NCI-H1694 (cell line): ENCODE measurements at places on chromosomes 3 and 15.

- no peak for DNase-seq
Measured at GRCh38 chr3:146403792-146404191, 65.6 kb downstream of the PLSCR2 start.

DNA sequence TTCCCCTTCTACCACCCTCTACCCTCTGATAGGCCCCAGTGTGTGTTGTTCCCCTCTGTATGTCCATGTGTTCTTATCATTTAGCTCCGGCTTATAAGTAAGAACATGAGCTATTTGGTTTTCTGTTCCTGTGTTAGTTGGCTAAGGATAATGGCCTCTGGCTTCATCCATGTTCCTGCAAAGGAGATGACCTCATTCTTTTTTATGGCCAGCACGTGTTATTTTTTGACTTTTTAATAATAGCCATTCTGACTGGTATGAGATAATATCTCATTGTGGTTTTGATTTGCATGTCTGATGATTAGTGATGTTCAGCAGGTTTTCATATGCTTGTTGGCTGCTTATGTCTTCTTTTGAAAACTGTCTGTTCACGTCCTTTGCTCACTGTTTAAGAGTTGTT, 63.1 kb upstream of the NPHP3 start:
- no peak for DNase-seq

DNA sequence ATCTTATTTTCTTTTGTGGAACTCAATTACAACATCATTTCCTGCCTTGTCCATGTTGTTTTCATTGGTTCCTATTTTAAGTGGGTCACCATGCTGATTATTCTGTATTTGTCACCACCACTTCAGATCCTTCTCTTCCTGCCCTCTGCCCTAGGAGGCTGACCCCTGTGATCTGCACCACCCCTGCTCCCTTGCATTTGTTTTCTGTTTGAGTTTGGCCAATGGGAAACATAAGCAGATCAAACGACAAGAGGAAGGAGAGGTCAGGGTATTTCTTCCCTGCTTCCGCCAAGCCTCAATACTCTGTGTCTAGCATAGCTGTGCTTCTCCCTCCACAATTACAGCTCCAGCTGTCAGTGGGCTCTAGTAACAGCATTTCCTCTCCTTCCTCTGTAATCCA, 71.6 kb downstream of the IMPG2 start:
- no peak for DNase-seq

GRCh38 chr3:23611737-23612295, 193.9 kb upstream of the UBE2E1 start:
- no peak for DNase-seq

DNA sequence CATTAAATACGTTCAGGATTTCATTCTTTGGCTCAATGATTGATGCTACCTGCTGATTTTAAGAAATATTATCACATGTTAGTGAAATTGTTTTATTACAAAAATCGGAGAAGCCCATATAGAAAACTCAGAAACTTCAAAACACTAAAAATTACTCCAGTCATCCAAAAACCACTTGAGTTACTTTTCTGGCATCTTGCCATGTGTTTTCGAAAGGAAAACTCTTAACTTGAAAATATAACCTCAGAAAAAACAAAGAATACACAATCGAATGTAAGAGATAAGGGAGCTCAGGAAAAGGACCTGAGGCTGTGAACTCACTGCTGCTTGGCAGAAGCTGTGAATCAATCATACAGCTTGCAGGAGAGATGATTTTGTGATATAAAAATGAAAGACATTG, 151.3 kb upstream of the SLITRK3 start:
- DNase-seq = no peak

DNA sequence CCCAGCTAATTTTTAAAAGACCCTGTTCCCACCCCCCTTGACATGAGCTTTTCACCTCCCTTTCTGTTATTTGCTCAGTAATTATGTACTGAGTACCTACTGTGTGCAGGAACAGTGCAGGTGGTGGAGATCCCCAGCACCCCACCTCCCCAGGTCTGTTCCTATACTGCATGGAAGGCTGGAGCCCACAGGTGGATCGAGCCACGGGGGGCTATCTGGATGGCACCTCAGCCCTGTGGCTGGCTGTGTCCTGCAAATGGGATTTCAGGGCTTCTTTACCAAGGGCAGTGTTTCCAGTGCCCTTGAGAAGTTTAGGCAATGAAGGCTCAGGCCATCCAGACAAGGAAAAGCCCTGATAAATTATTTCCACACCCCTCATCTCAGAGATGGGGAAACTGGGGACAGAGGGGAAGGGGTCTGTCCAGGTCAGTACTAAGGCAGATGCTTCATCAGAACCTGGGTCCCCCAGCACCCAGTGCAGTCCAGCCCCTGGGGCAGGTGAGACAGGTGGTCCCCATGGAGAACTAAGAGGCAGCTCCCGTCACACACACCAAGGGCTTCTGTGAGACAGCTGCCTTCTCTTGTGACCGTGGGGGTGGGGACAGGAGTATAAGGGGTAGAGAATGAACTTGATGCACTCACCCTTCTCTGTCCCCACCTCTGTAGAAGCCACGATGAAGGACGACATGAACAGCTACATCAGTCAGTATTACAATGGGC, 109.6 kb downstream of the ETFA start:
- DNase-seq = no peak

- DNase-seq = no peak
Measured at GRCh38 chr3:111751961-111752360, 107.1 kb upstream of the PHLDB2 start.

DNA sequence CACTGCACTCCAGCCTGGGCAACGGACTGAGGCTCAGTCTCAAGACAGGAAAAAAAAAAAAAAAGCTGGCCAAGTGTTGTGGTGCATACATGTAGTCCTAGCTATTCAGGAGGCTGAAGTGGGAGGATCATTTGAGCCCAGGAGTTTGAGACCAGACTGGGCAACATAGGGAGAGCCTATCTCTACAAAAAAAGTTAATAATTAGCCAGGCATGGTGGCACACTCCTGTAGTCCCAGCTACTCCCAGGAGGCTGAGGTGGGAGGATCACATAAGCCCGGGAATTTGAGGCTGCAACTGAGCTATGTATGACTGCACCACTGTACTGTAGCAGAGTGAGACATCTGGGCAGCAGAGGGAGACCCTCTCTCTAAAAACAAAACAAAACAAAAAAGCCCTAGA, 58.9 kb downstream of the RBPMS2 start:
- DNase-seq = no peak

DNA sequence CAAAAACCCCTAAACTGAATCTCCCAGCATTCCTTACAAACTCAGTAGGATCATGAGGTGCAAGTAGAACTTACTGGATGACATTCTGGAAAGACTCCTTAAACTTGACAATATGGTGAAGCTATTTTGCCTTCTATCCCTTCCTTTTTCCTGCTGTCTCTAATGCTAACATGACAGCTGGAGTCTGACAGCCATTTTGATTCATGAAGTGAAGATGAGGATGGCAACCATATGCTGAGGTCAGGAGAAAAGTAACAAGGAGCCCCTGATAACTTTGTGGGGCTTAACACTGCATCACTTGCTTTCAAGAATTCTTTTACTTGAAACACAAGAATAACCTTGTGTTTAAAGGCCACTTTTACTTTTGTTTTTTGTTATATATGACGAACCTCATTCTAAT, 15.0 kb upstream of the NEK10 start:
- DNase-seq = no peak

DNA sequence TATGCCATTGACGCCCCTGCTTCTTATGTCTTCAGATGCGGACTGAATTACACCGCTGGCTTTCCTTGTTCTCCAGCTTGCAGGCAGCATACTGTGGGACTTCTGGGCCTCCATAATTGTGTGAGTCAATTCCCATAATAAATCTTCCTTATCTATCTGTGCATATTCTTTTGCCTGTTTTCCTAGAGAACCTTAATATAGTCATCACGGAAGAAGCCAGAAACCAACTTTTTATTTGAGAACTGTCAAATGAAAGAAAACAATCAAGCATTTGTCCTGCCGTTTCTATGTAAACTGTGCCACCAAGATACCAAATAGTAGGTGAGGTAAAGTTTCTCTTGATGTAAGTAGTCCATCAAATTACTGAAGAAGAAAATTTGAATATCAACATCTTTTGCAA, 51.8 kb upstream of the B3GALNT1 start:
- no peak for DNase-seq

GRCh38 chr15:66098022-66098363, 155.6 kb downstream of the MEGF11 start:
- peak; percentile 45 for DNase-seq

GRCh38 chr15:60635507-60636352, 156.8 kb upstream of the ICE2 start:
- no peak for DNase-seq

- no peak for DNase-seq
Measured at GRCh38 chr15:89097313-89097712, 9.1 kb downstream of the ABHD2 start.

- no peak for DNase-seq
Measured at GRCh38 chr3:18241837-18242236, 183.3 kb downstream of the SATB1 start.

GRCh38 chr3:179463319-179463718, 12.0 kb upstream of the GNB4 start:
- DNase-seq = no peak

- no peak for DNase-seq
Measured at GRCh38 chr3:138477801-138478200, 43.4 kb downstream of the ESYT3 start.

- DNase-seq = no peak
Measured at GRCh38 chr3:184335291-184335660, 2.1 kb upstream of the FAM131A start.

DNA sequence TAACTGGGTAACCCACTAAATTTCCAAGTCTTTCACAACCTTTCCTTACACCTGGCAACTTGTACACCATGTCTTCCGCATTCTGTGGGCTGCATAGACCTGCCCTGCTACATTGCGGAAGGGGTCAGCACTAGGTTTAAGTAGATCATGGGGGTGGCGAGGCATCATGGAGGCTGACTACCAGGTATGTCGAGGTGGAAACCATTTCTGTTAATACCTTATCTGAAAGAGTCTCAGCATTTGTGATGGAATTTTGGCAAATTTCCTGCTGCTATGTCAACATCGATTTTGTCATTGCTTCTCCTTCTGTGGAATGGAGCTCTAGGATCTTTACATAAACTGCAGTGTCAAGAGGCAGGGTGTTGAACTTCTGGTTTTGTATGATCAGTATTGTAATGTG, 187.2 kb downstream of the GHSR start:
- no peak for DNase-seq

- DNase-seq = no peak
Measured at GRCh38 chr3:72379500-72380187, 468.6 kb downstream of the SHQ1 start.

DNA sequence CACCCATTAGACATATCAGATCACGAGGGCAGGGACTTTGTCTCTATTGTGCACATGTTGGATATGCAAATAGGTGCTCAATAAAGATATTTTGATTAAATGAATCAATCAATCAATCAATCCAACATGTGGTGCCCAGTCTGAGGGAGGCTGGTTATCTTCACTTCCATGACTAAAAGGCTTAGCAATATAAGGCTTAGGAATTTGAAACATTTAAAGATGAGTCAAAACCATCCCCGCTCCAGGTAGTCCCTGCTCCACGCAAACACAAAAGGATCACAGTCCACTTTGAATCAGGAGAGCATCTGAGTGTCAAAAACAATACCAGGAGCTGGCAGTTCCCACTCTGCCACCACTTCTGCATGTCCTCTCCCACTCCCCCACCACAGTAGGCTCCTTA, 25.8 kb upstream of the PRICKLE2 start:
- DNase-seq = no peak

GRCh38 chr3:30510596-30510995, 95.8 kb upstream of the TGFBR2 start:
- no peak for DNase-seq

DNA sequence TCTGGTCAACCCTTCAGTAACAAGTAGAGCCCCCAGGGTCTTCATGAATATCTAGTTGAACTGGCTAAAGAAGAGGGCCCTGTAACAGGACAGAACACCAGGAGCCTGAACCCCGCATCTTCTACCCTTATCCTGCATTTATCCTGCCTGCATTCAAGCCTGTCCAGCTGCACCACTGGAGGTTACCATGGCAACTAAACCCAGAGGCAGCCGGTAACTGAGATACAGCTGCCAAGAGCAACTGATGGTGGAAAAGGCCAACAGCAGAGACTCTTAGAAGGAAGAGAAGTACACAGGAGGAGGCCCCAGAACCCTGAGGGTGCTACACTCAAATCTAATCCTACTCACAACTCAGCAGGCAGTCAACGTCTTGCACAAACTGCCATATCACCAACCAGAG, 3.7 kb upstream of the PRKAR2A start:
- no peak for DNase-seq

DNA sequence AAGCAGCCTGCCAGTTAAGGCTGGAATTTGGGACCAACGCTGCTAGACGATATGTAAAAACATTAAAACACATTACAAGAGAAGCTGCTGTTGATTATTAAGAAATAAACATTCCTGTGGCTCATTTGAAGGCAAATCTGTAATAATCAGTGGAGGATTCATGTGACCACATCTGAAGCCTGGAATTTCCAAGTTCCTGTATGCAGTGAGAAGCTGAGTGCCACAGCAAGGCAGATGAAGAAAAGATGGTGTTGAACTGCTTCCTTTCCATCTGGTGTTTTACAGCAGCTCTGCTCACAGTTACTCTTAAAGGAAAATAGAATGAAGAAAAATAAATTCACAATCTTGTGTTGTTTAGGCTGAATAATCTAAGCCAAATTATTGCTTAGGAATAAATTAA, 139.3 kb upstream of the ROBO2 start:
- no peak for DNase-seq

GRCh38 chr15:57307527-57308169, 68.7 kb upstream of the CGNL1 start:
- no peak for DNase-seq

- no peak for DNase-seq
Measured at GRCh38 chr3:77931255-77932009, 891.5 kb downstream of the ROBO2 start.

DNA sequence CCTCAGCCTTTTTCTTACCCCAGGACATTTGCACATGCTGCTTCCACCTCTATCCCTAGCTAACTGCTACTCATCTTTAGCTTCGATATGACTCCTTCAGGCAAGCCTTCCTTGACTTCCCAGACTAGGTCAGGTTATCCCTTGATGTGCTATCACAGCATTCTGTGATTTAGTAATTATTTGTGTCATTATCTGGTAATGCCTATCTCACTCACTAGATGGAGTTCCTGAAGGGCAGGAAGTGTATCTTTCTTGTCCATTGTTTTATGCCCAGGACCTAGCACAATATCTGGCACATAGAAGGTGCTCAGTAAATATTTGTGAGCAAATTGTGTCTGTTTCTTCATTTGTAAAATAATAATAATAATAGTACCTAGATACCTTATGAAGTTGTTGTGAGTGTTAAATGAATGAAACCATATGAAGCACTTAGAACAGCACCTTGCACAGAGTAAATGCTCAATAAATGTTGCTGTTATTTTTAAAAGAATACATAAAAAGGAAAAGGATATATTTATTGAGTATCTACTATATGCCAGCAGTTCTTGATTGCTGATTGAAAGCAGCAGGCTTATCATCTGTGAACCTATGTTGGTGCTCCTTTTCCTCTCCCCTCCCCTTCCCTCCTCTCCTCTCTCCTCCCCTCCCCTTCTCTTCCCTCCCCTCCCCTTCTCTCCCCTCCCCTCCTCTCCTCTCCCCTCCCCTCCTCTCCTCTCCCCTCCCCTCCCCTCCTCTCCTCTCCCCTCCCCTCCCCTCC, 31.5 kb downstream of the SQOR start:
- DNase-seq = no peak

- no peak for DNase-seq
Measured at GRCh38 chr3:190183121-190183520, 62.4 kb upstream of the P3H2 start.
